Hematopoietic multipotent progenitor cell treated with erythropoietin and hydrocortisone succinate and interleukin-3 and kit ligand, for 6 days (in vitro differentiated cells): ENCODE measurements at places on chromosomes 1 and 21.
A peak's percentile ranks its signal among the peaks of the same experiment; 100 is the strongest.

GRCh38 chr1:179077396-179077795, 4.5 kb upstream of the TOR3A start:
- no peak for DNase-seq

DNA sequence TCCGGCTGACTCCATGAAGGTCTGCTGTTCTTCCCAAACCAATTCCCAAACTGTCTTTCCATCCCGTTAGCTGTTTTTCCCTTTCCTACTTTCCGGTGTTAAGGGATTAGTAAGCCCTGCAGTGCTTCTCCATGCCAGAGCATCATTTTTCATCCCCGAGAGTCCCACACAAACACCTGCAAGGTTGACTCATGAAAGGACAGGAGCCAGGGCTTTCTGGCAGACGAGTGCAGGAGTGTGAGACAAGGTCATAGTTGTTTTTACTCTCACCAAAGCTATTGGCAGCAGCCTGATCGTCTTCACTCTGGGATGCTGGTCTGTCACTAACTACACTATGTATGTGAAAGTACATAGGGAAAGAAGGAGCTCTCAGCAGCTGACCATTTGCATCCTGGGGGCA, 10.2 kb upstream of the BECN2 start:
- no peak for DNase-seq

GRCh38 chr1:59017501-59018231, 233.8 kb upstream of the JUN start:
- DNase-seq, result no peak

- DNase-seq, result peak; percentile 81
Measured at GRCh38 chr1:27668808-27669723, 2.9 kb downstream of the IFI6 start.

DNA sequence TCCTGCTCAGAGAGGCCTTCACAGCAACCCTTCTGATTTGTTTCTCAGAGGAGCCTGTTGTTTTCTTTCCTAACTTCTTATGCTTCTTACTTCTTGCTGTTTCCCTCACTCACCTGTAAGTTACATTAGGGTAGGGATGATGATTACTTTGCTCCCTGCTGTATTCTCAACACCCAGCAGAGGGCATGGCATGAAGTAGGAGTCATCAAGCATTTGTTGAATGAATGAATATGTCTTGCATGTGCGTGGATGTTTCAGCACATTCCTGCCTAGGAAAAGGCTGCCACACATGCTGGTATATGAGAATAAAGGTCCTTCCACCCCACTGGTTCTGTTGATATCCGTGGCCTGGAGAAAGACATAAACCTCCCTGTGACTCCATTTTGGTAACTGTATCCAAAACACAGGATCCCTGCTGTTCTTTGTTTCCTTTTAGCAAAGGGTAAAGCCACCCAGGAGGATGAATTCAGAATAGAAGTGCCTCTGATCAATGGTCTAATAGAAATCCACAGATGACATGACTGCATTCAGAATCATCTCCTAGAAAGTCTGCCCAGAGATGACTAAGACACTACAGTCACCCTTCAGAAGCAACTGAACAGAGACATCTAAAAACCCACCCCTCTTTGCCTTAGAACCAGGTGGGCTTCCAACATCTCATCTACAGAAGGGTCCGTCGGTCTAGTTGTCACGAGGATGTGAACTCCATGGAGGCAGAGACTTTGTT, 168.8 kb downstream of the ZSCAN20 start:
- peak; percentile 22 for DNase-seq

- DNase-seq, result no peak
Measured at GRCh38 chr1:20426923-20427322, 59.1 kb downstream of the CAMK2N1 start.

DNA sequence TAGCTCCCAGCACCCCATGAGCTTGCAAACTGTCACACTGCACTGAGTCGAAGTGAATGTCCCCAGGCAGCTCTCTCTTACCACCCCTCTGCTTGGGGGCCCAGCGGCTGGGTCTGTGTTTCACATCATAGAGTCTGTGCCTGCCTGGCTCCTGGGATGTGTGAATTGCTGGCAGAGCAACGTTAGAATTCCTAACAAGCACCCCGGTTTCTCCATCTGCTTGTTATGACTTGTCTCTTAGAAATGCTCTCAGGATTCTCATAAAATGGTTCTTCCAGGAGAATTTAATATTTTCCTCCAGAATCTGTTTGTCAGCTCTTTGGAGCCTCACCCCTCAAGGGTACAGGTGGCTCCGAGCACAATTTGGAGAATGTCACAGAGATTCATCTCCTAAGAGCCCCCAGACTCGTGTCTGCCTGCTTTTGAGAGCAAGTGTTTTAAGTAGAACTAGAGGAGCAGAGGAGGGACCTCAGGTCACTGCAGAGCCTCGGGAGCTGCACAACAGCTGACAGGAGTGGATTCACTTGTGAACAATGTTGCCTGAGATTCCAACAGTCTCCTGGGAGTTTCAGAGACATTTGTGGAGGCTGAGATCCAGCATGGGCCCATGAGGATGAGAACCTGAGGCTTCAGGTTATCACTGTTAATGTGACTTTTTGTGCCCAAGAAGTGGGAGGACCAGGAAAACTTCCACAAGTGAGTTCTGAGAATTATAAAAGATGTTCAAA, 131.5 kb downstream of the KCNJ6 start:
- no peak for DNase-seq

DNA sequence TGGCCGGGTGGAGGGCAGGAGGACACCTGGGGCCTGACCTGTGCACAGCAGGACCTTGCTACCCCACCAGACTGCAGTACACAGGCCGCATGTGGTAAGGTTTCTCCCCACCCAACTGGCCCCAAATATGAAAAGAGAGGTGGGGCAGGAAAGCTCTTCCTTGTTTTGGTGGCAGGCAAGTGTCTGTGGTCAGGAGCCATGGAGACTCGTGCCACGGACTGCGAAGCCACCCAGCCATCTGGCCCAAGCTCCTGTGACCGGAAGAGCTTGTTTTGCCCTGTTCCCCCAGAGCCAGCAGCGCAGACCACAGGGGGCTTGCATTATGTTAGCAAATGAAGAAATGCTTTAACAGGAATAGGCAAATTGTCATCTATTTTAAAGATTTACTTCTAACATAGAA, 54.9 kb downstream of the OLIG1 start:
- no peak for DNase-seq

DNA sequence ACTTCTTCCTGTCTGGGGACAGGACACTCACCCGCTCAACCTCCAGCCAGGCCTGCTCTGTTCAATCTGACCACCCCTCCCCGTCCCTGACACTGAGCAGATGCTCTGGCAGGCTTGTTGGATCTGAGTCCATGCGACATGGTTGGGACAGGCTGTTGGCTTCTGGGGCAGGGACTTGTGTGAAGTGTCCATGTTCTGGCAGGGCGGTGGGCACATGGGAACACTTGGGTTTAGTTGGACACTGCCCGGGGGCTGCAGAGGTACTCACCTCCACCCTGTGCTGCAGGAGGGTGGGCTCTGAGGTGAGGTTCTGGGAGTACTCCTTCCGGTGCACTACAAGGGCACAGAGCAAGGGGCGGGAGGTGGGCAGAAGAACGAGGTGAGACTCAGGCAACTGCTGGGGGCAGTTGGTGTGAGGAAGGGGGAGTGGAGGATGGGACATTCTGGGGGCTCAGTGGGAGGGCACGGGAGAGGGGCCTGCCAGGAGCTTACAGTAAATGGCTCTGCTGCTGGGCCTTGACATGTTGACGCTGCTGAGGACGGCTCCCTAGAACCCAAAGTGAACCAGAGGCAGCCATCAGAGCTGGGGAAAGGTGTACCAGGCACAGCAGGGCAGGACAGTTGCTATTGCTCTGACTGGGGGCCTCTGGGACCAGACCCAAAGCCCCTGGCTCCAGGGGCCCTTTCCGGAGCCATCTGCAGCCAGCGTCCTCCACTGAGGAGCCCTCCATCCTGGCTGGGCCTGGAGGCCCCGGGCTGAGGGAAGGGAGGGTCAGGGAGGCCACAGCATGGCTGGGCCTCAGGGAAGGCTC, 2.3 kb downstream of the EPS8L3 start:
- no peak for DNase-seq

DNA sequence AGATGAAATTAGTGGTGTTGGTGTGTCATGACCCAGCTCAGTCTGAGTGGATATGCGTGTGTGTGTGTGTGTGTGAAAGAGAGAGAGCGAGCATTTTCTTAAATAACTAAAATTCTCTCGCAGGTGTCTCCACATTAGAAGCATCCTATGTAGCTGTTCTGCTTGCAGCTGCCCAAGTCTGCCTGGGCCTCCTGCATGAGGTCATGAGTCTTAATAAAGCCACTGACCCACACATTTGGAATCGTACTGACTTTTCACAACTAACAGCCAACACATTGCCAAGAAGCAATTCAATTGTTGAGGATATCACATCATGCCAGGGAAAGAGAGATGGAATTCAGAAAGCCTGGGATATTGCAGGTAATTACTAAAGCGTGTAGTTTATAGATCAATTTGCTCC, 238.2 kb upstream of the AJAP1 start:
- no peak for DNase-seq

DNA sequence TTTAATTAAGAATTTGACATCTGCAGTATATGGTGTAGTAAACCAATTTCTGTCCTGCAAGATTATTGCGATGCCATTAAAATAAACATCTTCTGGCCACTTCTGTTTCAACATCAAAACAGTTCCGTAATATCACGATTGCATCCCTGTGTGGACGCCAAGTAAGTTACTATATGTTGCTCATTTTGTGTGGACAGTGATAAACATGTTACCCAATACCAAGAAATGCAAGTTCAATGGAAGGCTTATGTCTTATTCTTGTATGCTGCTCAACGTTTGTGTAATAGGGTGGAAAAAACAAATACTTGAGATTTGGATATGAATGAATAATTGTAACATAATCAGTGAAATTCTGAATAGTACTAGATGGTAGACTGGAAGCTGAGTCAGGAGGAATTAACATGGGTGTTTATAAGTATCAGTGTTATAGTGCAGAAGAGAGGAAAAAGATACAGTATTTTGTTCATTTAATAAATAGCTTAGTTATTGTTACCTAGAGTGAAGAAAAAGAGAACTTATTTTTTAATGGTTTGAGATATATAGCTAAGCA, 15.2 kb downstream of the TTC3 start:
- no peak for DNase-seq

GRCh38 chr1:114234408-114235124, 80.9 kb upstream of the SYT6 start:
- DNase-seq, result peak; percentile 21

DNA sequence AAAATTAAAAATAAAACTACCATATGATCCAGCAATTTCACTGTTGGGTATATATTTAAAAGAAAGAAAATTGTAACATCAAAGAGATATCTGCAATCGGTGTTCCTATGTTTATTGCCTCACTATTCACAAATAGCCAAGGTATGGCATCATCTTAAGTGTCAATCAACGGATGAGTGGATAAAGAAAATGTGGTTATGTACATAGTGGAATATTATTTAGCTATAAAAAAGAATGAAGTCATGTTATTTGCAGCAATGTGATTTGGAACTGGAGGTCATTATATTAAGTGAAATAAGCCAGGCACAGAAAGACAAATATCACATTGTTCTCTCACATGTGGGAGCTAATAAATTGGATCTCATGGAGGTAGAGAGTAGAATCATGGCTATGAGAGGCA, 76.3 kb downstream of the RD3 start:
- DNase-seq, result no peak

GRCh38 chr1:223394242-223394641, 1.0 kb downstream of the CCDC185 start:
- no peak for DNase-seq

GRCh38 chr1:185328255-185328654, 11.2 kb upstream of the IVNS1ABP start:
- DNase-seq, result no peak

DNA sequence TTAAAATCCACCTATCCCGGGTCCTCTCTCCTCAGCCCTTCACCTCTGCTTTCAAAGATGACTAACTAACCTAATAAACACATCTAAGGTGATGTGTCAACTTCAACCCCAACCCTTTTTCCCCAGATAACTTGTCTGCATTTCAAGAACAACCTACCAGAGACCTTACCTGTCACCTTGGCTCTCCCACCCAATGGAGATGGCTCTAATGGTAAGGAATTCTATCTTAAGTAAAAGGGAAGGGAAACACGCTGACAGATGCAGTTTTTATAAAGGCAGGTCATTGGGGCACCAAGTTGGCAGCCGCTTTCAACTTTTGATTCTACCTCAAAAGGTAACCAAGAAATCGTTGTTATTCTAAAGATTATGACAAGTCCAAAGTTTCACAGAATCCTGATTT, 37.6 kb downstream of the MRPL39 start:
- no peak for DNase-seq

DNA sequence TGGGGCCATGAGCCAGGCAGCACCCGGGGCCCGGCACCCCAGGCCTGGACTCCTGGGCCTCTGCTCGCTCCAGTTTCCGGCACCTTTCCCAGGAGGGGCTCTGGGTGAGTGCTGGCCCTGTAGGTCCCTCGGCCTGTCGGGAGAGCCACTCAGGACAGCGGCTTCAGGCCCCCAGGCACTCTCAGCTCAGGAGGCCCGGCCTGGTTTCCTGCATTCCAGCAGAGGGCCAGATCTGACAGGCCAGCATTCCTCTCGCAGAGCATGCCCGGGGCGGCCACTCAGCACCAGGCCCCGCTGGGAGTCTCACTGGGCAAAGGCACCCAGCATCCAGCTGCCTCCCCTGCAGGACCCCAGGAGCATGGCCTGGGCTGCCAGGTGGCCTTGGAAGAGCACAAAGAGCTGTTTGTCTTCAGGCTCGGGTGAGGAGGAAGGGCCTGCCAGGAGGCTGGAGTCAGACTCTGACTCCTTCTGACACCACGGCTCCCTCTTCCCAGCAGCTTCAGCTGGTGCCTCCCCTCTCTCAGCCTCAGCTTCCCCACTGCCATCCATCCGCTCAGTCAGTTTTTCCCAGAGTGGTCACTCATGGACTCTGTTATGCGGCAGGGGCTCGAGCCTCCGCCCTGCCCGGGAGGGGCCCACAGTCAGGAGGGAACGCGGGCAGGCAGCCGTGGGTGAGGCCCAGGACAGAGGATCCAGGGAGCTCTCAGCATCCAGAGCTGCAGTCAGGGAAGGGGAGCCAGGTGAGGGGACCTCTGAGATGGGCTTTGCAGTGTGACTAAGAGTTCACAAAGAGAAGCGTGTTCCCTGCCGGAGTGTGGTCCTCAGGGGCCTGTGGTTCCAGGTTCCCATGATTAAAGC, 51.7 kb downstream of the WNT9A start:
- no peak for DNase-seq
